ENCODE measurements at places on chromosomes 16 and 17.

GRCh38 chr16:73213732-73214455 lies 166.0 kb upstream of the ZFHX3 start:
- no peak for DNase-seq

- DNase-seq = no peak
Measured at GRCh38 chr16:12815361-12815760, 11.7 kb upstream of the CPPED1 start.

DNA sequence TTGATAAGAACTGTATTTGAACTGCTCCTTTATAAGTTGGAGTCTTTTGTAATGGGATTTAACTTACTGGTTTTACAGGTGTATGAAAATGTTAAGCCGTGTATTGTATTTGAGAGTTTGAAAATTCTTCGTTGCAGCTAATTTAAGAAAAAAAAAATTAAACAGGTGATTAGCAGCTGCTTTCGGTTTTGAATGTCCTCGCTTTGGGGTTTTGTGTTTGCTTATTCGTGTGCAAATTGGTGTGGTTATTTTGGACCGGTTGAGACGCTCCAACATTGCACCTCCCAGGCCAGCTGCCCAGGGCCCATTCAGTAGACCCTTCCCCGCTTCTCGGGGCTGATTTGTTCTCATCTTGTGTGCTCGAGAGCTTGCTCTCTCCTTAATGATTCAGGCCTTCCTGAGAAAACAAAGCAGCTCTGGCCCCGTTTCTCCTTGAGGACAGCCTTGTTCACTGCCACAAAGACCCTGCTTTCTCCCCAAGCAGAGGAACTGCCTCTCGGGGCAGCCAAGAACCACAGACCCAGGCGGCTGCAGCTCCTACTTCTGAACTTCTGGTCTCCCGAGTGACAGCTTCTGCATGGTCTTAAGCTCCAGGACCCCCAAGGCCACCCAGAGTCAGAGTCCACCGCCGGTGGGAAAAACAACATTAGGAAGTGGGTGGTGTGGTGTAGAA lies 100.5 kb downstream of the MSI2 start:
- DNase-seq = no peak

GRCh38 chr17:40122999-40123810 lies 1.4 kb downstream of the MSL1 start:
- no peak for DNase-seq

GRCh38 chr17:34361478-34362061 lies 1.5 kb downstream of the CCL1 start:
- peak; percentile 70 for DNase-seq

- no peak for DNase-seq
Measured at GRCh38 chr17:66790501-66791061, 44.3 kb upstream of the CACNG5 start.

DNA sequence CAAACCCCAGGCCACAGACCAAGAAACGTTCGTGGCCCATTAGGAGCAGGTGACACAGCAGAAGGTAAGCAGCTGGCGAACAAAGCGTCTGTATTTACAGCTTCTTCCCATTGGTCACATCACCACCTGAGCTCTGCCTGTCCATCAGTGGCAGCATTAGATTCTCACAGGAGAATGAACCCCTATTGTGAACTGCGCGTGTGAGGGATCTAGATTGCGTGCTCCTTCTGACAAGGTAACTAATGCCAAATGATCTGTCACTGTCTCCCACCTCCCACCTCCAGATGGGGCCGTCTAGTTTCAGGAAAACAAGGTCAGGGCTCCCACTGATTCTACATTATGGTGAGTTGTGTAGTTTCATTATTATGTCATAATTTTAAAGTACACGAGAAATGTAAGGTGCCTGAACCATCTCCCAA lies 186.3 kb downstream of the CPPED1 start:
- DNase-seq = no peak

GRCh38 chr17:14103836-14104235 lies 34.5 kb downstream of the COX10 start:
- no peak for DNase-seq

Data from stimulated activated CD4-positive, alpha-beta T cell treated with anti-CD3 and anti-CD28 coated beads, Interleukin-4, amount 100 ng/mL, for 48 hours (primary cell).